ENCODE measurements at places on chromosomes 5 and 9.

GRCh38 chr9:135693265-135693664 is 6.0 kb downstream of the SOHLH1 start:
- no peak for DNase-seq

DNA sequence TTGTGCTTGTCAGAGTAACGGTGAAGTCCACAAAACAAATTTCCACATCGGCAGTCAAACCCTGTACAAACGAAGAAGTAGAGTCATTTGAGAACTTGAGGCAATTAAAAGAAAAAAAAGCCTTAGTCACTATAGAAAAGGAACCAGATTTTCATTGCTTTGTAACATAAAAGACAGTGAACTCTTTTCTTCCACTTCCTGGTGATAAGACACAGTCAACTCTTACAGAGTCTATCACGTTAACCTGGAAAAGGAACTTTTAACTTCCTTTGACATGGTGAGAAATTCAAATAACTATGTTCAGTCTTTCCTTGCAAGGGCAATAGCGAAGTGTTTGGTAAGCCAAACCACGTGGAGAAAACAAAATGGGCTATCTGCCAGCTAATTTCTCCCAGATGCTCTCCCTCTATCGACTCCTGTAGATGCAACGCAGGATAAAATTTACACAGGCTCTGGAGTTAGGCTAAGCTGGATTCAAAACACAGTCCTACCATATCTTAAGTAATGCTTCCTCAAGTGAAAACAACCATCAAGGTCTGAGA is 8.9 kb downstream of the ZFAND5 start:
- DNase-seq: no peak

- DNase-seq: no peak
Observed at GRCh38 chr5:65171645-65172044, 310.1 kb downstream of the ADAMTS6 start.

DNA sequence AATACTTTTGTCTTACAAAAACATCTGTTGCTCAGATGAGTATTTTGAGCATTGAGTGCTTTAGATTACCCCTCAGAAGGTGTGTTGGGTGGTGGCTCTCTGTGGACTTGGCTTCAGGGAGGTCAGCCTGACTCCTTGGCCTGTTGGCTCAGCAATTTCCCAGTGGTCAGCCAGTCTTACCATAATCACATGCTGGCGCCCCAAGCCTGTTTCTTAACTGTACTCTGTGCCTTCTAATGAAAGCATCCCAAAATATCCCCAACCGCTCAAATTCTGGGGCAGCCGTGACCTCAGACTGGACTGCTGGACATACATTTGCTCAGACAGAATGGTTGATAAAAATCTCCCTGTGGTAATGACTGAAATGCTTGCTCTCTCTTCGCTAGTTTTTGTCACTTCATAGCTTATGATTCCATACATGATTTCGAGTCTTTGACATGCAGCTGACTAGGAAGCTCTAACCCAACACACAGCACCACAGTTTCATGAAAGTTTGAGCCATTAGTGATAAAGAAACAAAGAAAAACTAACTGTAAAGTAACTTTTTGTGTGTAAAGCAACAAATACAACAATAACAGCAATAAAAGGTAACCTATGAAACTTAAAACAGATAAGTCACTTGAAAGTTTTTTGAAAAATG is 562.2 kb upstream of the MEF2C start:
- DNase-seq: no peak

DNA sequence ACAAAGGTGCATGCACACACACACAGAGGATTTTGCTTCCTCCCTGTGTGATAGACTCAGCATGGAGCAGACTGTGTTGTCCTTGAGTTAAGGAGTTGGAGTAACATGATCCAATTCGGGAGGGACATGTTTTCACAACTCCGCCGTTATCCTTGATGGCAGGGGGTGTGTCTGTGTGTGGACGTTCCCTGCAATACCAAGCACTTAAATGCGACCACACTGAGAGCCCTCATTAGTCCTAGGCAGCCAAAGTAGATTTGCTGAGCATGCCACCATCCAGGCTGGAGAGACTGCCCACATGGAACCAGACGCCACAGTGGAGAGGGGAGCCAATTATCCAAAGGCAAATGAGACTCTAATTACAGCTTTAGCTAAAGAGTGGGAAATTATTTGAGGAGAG is 140.1 kb downstream of the DOCK2 start:
- no peak for DNase-seq

DNA sequence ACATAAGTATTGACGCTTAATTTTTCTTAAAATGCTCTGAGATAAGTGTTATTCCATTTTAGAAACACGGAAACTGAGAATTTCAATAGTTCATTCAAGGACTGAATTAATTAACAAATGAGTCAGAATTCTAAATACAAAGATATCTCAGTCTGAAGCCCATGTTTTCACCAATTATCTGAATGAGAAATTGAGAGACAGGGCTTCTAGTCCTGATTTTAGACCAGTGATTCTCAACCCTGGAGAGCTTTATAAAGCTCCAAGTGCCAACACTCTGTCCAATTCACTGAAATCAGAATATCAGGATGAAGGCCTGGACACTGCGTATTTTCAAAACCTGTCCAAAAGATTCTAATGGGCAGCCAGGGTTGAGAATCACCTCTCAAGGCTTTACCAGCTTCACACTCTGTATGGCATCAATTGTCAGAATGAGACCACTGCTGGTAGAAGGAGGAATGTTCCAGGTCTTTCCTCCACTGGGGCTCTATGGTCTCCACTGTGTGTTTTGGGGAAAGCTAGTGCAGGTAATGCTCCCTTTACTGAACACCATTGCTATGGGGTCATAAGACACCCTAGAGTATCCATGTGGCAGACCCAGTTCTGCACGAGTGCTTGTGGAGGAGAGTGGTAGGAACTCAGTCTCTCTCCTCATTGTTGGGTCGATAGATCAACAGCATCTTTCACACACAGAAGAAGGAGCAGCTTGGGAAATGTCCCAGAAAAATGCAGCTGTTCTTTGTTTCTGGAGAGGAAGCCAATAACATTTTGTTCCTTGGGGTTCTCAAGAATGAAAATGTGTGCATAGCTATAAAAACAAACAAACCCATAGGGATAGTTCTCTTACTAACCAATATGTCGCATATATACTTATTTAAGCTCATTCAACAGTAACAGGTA is 99.7 kb upstream of the OSMR start:
- no peak for DNase-seq

DNA sequence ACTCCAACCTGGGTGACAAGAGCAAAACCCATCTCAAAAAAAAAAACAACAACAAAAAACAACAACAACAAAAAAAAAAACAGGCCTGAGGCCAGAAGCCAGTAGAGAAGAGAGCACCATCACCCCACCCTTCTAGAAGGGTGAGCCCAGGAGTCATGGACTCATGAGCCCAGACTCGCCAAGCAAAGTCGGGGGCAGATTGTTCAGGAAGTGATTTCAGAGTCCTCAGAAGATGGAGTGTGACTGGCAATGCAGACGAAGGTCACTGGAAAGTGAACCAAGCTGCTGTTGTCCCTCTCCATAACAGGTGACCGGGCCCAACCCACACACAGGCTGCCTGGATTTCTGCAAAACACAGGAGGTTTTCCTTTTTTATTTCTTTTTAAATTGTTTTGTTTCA is 9.0 kb upstream of the WDR38 start:
- DNase-seq: no peak

GRCh38 chr5:169992789-169993484 is 12.6 kb upstream of the INSYN2B start:
- no peak for DNase-seq
